ENCODE measurements at places on chromosomes 2 and 18.

DNA sequence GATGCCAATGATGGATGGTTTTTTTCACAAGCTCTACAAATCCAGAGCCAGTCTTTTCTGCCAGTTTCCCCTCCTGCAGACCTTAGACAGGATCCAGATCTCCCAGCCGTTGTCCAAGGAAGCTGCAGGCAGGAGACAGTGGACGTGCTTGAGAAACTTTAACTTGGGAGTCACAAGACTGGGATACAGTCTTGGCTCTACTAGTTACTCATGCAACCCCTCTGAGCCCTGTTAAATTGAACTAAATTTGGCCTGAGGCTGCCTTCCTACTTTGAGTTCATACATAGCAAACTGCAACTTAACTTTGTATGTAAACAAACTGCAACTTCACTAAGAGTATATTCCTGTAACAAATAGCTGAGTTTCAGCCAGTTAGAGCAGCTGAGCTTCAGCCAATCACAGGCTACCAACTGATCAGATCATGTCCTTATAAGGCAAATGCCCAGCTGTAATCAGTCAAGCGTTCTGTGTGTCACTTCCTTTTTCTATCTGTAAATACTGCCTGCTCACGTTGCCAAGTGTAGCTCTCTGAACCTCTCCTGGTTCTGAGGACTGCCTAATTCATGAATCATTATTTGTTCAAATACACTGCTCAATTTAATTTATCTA, 140.9 kb downstream of the CAPN13 start:
- DNase-seq, result no peak

DNA sequence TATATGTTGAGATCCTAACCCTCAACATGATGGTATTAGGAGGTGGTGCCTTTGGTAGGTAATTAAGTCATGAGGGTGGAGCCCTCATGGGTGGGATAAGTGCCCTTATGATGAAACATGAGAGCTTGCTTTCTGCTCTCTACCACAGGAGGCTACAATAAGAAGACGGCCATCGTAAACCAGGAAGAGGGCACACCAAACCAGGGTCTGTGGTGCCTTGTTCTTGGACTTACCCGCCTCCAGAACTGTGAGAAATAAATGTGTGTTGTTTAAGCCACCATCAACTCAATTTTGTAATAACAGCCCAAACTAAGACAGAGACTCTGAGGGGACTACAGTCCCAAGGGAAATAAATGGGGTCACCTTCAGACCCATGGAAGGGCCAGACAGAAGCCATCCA, 52.3 kb downstream of the IRS1 start:
- no peak for DNase-seq

DNA sequence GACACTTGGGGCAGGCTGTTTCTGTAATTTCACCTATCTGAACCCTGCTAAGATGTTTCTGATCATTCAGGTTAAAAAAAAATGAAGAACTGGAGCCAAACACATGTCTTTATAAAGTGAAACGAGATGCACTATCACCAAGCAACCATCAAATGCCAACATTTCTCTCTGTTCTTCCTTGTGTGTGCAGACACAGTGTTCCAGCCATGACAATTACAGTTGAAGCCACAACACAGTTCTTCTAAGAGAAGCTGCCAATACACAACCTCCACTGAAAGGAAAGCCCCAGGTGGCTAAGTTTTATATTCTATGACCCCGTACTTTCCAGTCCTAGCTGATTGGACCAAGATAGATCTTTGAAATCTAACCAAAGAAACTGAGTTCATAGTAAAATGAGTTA, 181.8 kb downstream of the RAD51AP2 start:
- DNase-seq, result no peak

- no peak for DNase-seq
Observed at GRCh38 chr2:3779496-3780049, 76.2 kb downstream of the DCDC2C start.

DNA sequence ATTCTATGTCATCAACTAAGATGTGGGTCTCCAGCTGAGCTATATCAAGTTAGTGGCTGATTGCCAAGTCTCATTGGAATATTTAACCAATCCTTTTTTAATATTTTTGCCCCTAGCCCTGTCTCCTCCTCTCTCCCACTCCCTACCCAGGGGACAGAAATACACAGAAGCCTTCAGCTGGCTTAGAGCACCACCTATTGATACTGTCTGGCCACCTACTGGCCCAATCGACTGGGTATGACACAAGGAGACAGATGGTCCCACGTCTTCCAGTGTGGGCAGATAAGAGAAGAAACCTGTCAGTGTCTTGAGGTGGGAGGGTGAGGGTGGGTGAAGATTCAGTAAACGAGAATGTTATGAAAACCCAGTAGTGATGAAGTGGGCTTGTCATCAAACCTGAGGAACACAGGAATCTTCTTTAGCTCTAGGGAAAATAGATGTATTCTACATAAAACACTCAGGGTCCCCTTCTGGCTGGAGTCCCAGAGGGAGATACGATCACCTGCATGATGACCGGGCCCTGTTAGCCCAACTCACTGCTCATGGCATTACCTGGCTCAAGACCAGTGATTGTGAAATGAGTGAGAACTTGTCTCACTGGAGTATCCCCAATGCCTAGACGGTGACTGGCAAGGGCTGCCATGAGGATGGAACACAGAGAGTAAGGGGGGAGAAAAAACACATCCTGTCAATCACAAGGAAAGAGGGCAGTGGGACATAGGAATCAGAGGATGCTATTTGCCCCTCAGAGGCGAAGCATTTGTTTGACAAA, 26.7 kb downstream of the POLR1A start:
- DNase-seq, result peak; percentile 67

DNA sequence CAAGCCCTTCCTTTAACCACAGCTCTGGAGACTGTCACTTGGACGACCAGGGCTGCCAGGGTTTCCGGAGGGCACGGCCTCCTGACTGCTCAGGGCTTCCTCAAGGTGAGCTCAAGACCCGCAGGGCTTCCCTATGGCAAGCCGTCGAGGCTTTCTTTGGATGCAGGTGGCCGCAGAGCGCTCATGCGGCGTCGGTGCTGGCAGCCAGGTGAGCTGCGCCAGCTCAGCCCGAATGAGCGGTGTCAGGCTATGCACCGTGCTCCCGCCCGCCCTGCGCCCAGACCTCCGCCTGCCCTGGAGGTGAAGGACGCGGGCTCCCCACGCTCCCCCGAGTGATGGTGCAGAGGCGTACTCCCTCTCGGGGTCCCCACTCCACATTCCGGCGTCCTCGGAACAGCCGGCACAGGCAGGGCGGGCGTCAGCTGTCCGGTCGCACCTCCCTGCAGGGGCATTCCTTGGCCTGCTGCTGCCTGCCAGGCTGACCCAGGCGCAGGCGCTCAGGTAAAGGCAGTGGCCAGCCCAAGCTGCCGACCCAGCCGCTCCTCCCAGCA, 20.8 kb upstream of the TUBB6 start:
- no peak for DNase-seq

- DNase-seq, result no peak
Observed at GRCh38 chr18:66819235-66819634, 215.3 kb upstream of the CDH19 start.

GRCh38 chr2:57497489-57498096, 549.0 kb upstream of the VRK2 start:
- no peak for DNase-seq

- no peak for DNase-seq
Observed at GRCh38 chr18:49464718-49465598, 4.5 kb upstream of the DYM start.

GRCh38 chr2:166727095-166727494, 161.2 kb upstream of the XIRP2 start:
- DNase-seq, result no peak

DNA sequence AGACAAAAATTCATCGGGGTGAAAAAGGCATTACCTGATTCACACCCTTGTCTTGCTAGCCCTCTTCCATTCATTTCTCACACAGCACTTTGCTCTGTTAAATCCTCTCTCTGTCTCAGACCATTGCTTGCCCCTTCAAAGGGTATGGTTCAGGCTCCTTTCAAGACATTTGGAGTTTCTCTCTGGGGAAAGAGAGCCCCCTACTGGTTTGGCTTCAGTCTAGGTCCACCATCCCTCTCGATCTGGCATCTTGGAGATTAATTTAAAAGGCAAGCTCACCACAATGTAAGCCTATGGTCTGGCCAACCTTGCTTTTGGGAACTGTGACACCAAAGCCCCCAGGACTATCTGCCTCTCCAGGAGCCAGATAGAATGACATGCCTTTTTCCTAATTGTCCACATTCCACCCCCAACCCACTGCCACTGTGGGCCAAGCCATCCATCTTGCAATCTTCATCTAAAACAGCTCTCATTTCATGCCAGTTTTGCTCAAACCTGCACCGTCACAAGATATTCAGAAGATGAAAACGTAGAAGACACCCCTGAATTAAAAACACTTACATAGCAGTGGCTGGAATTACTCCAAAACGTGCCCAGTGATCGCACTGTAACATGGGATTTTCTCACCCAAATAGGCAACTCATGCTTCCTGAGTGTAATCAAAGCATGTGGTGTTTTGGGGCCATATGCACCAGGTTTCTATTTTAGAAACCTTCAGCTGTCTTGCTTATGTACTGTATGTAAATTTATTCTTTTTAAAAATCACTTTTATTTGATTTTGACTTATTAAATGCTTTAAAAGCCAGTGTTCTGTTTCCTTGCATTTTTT, 93.9 kb downstream of the FARSB start:
- peak; percentile 59 for DNase-seq

GRCh38 chr2:229335877-229336346, 64.8 kb upstream of the PID1 start:
- no peak for DNase-seq

DNA sequence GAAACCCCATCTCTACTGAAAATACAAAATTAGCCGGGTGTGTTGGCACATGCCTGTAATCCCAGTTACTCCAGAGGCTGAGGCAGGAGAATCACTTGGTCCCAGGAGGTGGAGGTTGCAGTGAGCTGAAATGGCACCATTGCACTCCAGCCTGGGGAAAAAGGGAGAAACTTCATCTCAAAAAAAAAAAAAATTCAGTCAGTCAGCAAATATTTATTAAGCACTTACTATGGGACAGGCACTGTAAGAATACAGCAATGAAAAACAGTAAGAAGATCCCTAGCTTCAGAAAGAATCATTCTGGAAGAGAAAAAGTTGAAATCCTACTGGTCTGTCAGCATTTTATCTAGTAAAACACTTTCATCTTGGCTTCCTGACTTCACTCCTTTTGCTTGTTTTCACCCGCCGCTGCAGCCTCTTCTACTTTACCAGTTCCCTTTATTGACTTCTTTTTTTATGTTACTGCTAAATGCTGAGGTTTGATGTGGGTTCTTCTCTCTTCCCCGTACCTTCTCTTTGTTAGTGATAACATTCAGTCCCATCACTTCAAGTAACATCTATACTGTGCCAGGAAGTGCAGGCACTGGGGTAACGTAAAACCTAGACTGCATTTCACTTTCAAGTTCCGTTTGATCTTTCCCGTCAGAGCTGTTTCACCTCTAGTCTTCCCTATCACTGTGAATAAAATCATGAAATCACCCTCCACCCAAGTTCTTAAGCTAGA, 10.8 kb upstream of the TAF4B start:
- peak; percentile 73 for DNase-seq

Data from CD4-positive, alpha-beta T cell treated with Interleukin-17A for 1 hour (primary cell).